ENCODE measurements at places on chromosomes 12 and 14.
A peak's percentile ranks its signal among the peaks of the same experiment; 100 is the strongest.

DNA sequence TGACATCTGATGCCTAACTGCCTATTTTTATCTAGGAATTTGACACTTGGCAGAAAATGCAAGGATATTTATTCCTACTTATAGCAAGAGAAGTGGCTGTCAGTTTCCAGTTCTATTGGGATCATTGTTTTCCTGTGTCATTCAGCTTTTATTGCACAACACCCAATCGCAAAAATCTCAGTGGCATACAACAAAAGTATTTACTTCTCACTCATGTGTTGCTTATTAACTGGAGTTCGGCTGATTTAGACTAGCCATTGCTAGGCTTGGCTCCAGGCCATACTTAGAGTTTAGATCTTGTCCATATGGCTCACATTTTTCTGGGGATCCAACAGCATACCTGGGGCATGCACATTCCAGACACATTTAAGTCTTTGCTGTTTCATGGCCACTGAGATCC is 218.6 kb upstream of the SYT1 start:
- no peak for DNase-seq

- no peak for DNase-seq
These were observed 4.0 kb downstream of the AGAP2 start for GRCh38 chr12:57734591-57734990.

DNA sequence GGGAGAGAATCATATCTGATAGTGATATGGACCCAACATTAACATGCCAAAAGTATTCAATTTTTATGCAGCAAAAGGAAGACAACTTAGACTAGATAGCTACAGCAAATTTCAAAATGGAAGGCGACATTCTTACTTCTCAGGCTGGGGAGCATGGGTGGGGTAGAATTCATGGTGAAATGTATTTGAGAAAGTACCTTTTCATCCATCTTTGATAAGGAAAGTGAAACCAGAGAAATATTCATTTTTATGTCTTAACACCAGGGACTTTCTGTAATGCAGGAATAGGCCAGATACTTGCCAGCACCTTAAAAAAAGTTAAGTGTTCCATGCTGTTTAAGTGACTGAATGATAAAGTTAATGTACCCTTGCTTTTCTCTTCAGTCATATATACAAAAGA is 13.4 kb downstream of the BTG1 start:
- DNase-seq = no peak

- no peak for DNase-seq
These were observed 272.7 kb upstream of the CLEC14A start for GRCh38 chr14:38528582-38528981.

- DNase-seq = no peak
These were observed 196.6 kb upstream of the EGLN3 start for GRCh38 chr14:34147461-34147860.

DNA sequence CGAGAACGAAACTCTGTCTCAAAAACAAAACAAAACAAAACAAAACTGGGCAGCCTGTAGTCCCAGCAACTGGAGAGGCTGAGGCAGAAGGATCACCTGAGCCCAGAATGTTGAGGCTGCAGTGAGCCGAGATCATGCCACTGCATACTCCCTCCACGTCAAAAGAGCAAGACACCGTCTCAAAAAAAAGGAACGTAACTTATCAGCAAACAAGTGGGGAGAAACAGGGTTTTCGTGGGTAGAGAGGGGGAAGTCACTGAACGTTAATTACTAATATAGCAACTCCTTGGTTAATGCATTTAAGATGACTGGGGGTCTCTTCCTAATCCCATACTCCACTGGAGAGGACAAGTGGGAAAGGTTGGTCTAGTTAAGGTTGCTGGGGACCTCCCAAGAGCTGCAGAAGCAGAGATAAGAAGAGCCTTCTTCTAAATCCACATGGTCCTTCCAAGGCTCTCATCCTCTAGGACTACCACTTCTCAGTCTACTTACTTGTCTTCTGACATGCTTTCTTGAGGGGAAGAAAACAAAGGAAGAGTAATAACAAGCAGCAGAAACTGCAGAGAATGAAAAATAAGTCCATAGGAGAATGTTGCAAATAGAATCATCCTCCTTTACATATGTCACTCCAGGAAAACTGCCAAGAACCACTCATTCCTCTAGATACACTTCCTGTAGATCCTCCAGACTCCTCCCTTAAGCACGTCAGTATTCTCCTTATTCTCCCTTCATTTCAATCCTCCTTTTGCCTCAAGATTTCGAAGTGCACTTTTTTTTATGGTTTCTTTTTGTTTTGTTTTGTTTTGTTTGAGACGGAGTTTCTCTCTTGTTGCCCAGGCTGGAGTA is 5.8 kb downstream of the NUMB start:
- DNase-seq = no peak

DNA sequence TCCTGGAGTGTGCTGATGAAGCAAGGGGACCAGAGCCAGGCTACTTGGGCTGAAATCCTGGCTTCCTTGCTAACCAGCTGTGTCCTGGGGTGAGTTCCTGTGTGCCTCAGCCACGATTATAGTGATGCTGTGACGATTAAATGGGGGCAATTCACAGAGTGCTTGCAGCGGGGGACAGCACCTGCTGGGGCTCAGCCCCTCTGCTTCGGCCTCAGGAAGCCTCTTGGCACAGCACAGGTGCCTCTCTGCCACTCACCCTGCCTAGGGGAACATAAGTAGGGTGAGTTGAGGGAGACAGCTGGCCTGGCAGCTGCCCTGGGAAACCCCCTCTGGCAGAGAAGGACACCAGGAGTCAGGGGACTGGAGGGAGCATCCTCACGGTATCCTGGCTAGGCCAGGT is 9.4 kb downstream of the KRT80 start:
- no peak for DNase-seq

- DNase-seq = no peak
These were observed at the start of gene GALNT9 for GRCh38 chr12:132329036-132329719. Gene GALNT9, minus strand, starts transcription at chr12:132329589. Its CDS starts 386 bp downstream, at chr12:132329203.

- DNase-seq = no peak
These were observed 26.4 kb downstream of the ARG2 start for GRCh38 chr14:67646131-67646530.

DNA sequence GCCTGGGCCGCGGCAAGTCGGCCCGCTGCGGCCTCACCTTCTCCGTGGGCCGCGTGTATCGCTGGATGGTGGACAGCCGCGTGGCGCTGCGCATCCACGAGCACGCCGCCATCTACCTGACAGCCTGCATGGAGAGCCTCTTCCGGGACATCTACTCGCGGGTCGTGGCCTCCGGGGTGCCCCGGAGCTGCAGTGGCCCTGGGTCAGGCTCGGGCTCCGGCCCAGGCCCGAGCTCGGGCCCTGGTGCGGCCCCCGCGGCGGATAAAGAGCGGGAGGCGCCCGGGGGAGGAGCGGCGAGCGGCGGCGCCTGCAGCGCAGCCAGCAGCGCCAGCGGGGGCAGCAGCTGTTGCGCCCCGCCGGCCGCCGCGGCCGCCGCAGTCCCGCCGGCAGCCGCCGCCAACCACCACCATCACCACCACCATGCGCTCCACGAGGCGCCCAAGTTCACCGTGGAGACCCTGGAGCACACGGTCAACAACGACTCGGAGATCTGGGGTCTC is 226.2 kb upstream of the CRY1 start:
- DNase-seq = no peak

DNA sequence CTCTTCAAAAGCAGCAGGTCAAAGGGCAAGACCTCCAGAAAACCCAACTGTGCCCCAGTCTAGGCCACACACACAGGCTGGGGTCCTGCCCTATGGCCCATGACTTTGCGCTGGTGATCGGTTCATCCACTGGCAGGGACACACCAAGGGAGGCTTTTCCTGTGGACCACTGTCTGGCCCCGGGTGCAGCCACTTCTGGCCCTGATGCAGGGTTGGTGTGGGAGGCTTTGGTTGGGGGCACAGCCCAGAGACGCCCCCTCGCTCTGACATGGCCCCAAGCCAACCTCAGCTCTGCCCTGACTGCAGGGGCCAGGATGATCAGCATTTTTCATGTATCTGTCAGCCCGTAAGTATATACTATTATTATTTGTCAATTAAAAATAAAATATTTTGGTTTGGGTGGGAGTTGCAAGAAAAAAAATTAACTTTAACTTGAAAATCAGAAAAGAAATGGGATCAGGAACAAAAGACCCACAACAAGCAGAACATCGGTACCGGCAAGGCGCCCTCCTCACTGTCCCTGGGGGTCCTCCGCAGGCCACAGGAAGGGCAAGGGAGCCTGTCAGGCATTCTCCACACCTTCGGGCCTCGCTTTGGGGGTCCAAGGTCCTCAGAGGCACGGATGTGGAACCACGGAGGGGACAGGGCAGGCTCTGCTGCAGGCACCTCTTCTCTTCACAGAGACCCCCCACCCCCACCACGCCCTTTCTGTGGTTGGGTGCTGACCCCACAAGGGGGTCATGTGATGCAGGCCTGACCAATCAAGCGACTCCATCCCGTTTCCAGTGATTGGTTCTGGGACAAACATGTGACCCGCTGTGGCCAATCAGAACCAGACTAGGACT is 181.5 kb upstream of the SFSWAP start:
- no peak for DNase-seq

DNA sequence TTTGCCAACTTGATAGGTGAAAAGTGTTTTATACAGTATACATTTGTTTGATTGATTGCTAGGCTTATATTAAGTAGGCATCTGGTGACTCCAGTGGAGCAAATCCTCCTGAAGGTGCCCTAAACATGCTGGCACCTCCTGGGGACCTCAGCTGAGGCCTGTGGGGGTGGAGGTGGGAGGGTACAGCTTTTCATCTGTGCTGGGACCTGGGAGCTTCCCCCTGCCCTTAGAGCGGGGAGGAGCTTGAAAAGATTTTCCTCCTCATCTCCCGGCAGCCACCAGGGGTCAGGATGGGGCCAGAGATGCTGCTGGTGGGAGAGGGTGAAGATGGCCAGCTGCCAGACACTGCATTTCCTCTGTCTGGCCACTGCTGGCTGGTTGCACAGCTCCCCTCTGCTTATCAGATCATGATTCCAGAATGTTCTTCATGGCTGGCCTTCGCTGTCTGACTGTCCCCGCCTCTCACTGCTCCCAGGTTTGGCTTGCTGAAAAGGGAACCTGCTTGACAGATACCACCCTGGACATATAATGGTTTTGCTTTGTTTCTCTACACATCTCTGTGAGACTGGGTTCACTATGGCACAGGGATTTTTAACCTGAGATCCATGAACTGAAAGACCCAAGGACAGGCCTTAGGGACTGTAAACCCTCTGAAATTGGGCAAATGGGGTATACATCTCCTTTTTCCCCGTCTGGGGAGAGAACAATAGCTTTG is 10.5 kb upstream of the JPH4 start:
- DNase-seq = peak; percentile 72

DNA sequence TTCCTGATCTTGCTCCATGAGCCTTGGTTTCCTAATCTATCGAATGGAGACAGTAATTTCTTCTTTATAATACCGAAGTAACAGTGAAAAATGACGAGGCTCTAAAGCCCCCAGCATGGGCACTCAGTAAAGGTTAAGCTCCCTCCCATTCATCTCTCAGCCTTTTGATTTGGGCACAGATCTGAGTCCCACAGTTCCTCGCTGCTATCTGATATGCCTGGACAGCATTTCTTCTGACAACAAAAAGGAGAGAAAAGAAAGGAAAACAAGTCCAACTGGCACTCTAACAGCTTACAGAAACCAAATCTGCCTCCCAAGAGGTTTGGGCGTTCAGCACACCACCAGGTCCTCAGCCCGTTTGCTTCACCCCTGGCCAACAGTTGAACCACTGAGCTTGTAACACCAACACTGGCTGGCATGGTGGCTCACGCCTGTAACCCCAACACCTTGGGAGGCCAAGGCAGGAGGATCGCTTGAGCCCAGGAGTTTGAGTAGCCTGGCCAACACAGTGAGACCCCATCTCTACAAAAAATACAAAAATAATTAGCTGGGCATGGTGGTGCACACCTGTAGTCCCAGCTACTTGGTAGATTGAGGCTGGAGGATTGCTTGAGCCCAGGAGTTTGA is 19.5 kb downstream of the CCDC88C start:
- DNase-seq = no peak

DNA sequence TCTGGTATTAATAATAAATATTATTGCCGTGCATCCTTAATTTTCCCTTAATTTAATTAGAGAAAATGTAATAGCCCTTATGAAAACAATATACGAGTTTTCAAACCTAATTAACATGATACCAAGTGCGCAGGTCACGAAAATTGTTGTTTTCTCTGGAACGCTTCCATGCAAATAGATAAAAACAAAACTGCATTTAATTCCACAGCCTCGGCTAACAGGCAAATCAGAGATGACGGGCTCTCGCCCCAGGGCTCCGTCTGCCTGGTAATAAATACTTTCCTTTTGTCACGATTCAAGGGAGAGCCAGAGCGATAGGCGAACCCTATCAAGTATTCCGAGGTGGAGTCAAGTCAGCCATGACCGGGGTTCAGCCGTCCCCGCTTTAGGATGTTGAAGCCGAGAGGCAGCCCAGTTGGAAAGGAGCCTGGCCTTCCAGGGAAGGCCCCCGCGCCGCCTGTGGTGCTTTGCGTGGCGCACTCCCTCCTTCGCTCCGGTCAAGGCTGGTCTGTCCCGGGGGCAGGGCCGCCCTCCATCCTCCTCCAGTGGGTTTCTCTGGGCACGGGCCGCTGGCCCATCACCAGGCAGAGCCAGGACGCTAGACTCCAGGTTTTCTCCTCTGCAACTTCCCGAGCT is 137.8 kb upstream of the GSC start:
- no peak for DNase-seq

DNA sequence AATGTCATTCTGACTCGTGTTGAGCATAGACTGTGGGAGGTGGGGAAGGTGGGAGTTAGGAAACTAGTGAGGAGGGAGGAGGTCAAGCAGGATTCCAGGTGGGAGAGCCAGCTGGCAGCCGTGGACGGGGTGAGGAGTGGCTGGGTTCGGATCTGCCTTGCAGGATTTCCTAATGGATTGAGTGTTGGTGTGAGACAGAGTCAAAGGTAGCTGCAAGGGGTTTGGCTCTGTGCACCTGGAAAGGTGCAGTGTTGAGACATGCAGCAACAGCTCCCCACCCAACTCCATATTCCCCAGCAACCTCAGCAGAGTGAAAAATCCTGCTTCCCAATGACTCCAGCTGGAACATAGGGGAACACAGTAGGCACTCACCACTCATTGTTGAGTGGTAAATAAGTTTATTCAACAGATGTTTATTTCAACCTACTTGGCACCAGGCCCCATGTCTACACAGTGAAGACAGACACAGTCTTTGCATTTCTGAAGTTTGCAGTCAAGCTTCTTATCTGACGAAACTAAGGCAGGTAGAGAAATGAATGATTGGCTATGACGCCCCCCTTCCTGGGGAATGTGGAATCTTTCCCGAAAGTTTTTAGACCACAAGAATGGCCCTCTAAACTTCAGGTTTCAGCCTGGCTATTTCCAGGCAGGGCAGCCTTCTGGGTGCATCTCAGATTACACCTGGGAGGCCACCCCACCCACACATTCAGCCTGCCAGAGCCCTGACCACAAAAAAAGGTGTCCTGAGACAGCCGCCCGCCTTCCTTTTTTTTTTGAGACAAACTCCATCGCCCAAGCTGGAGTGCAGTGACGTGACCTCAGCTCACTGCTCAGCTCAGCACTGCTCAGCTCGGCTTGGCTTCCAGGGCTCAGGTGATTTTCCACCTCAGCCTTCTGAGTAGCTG is 37.9 kb upstream of the PLEKHG6 start:
- no peak for DNase-seq

GRCh38 chr12:6099316-6099715 is 25.2 kb downstream of the VWF start:
- no peak for DNase-seq

GRCh38 chr14:98912655-98913054 is 359.3 kb downstream of the BCL11B start:
- DNase-seq = no peak

- no peak for DNase-seq
These were observed 87.7 kb upstream of the FOXN3 start for GRCh38 chr14:89504602-89505313.
